Activated T-cell treated with anti-CD3 and anti-CD28 coated beads, Interleukin-2, amount 50 U/mL, for 48 hours (primary cell): ENCODE measurements at places on chromosomes 5 and 9.

DNA sequence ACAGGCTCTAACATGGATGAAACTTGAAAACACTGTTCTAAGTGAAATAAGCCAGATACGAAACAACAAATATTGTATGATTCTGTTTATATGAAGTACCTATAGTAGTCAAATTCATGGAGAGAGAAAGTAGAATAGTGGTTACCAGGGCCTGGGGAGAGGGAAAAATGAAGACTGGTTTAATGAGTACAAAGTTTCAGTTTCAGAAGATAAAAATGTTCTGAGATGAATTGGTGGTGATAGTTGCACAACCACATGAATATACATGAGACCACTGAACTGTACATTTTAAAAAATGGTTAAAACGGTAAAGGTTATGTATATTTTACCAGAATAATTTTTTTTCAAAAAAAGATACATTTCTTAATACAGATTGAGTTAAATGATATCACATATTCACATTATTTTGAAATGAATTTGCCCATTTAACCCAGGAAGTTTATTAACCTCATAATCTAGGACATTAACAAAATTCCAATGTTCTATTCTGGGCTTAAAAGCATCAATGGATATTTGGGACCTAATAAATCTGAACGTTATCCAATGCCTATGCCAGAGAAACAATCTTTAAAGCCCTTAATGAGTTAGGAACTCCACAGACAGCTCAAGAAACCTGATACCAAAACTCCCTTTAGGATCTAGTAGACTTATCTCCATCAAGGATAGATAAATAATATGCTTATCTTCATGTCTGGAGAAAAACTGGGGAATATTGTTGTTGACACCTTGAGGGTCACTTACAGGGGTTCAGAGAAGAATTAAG is 521.3 kb downstream of the EFNA5 start:
- DNase-seq: no peak

GRCh38 chr9:82732928-82733327 is 330.0 kb downstream of the RASEF start:
- DNase-seq: no peak

GRCh38 chr5:135608761-135609443 is 30.1 kb upstream of the CXCL14 start:
- no peak for DNase-seq

- no peak for DNase-seq
Observed at GRCh38 chr5:1931604-1932231, 49.0 kb upstream of the IRX4 start.

- no peak for DNase-seq
Observed at GRCh38 chr5:44919560-44919959, 110.8 kb downstream of the MRPS30 start.

GRCh38 chr9:38092200-38092524 is 23.1 kb upstream of the SHB start:
- DNase-seq: no peak

GRCh38 chr9:122116448-122117173 is 23.5 kb upstream of the TTLL11 start:
- DNase-seq: no peak

- DNase-seq: no peak
Observed at GRCh38 chr9:119078015-119078414, 291.2 kb downstream of the BRINP1 start.
